Tracheal epithelial cell (primary cell): ENCODE measurements at places on chromosomes 7 and 10. TPM values are rescaled to one million over a fixed set of nuclear protein-coding genes. Genes with fewer than 3 reads are reported as not detected.

Gene PNLIPRP3
- total RNA-seq: 13.0 and 68.0 TPM in 2 replicates

Gene PLPP4
- 1.3 and 2.9 TPM in 2 replicates for total RNA-seq

Gene UBE2D1
- 6.4 and 11.1 TPM in 2 replicates for total RNA-seq

Gene TMEM26
- not detected in 2 replicates for total RNA-seq

Gene CAMK2B
- total RNA-seq: 0.72 TPM in 1 of 2 replicates, not detected in the other

Gene ZNF32
- 27.3 and 29.2 TPM in 2 replicates for total RNA-seq

Gene POU6F2
- not detected in 2 replicates for total RNA-seq

Gene CPA1
- not detected in 2 replicates for total RNA-seq

Gene LRRC18
- not detected in 2 replicates for total RNA-seq

Gene MYL7
- total RNA-seq: not detected in 2 replicates

Gene SERPINE1
- 126 and 446 TPM in 2 replicates for total RNA-seq

Gene NEUROG3
- total RNA-seq: not detected in 2 replicates

Gene ACBD7
- 0.21 and 0.48 TPM in 2 replicates for total RNA-seq

Gene DNA2
- total RNA-seq: 3.8 and 5.1 TPM in 2 replicates

Gene SEMA3E
- under 0.01 and 0.96 TPM in 2 replicates for total RNA-seq

Gene FAM20C
- 2.1 and 21.9 TPM in 2 replicates for total RNA-seq

Gene LRRN3
- under 0.01 TPM in 1 of 2 replicates, not detected in the other for total RNA-seq

Gene UCMA
- not detected in 2 replicates for total RNA-seq

Gene VWC2
- not detected in 2 replicates for total RNA-seq

Gene PARP12
- total RNA-seq: 14.1 and 43.4 TPM in 2 replicates

Gene LOXL4
- total RNA-seq: 0.64 and 5.3 TPM in 2 replicates

Gene TMEM178B
- total RNA-seq: 0.21 and 4.8 TPM in 2 replicates

Gene AKR1D1
- total RNA-seq: not detected in 2 replicates

Gene TCAF2
- total RNA-seq: 0.85 and 4.1 TPM in 2 replicates

Gene RADIL
- not detected in 2 replicates for total RNA-seq

Gene KCP
- 0.43 and 0.72 TPM in 2 replicates for total RNA-seq

Gene RTKN2
- 0.43 and 1.9 TPM in 2 replicates for total RNA-seq

Gene ASB10
- total RNA-seq: not detected in 2 replicates

Gene LRRC4
- 1.7 TPM in 2 replicates for total RNA-seq

Gene GARS1
- 273 and 301 TPM in 2 replicates for total RNA-seq

Gene RBM17
- 21.5 and 28.7 TPM in 2 replicates for total RNA-seq

Gene TAX1BP1
- total RNA-seq: 66.7 and 75.5 TPM in 2 replicates

Gene SYT15B
- total RNA-seq: 0.21 and 0.24 TPM in 2 replicates

Gene FAS
- 40.1 and 46.3 TPM in 2 replicates for total RNA-seq

Gene AKR1C4
- total RNA-seq: not detected in 2 replicates

Gene EMX2
- total RNA-seq: 0.48 TPM in 1 of 2 replicates, not detected in the other

Gene NOLC1
- total RNA-seq: 55.8 and 66.3 TPM in 2 replicates

Gene CALY
- total RNA-seq: not detected in 2 replicates

Gene C10orf143
- total RNA-seq: 0.48 TPM in 1 of 2 replicates, not detected in the other

Gene PIK3CG
- under 0.01 TPM in 1 of 2 replicates, not detected in the other for total RNA-seq

Gene LIPK
- 0.43 and 0.48 TPM in 2 replicates for total RNA-seq

Gene CTNNA3
- under 0.01 TPM in 1 of 2 replicates, not detected in the other for total RNA-seq

Gene RASA4
- 1.7 and 4.3 TPM in 2 replicates for total RNA-seq

Gene LAMB4
- total RNA-seq: under 0.01 TPM in 1 of 2 replicates, not detected in the other

Gene PRKCQ
- total RNA-seq: 2.3 and 3.1 TPM in 2 replicates

Gene CYP3A7
- total RNA-seq: not detected in 2 replicates

Gene COL28A1
- 0.24 TPM in 1 of 2 replicates, not detected in the other for total RNA-seq

Gene FAM25A
- total RNA-seq: 10.8 TPM in 1 of 2 replicates, not detected in the other

Gene MRLN
- not detected in 2 replicates for total RNA-seq

Gene TCAF1
- 23.4 and 27.7 TPM in 2 replicates for total RNA-seq

Gene PIP4K2A
- 12.3 and 17.1 TPM in 2 replicates for total RNA-seq

Gene TFR2
- 0.72 and 1.3 TPM in 2 replicates for total RNA-seq

Gene LRMDA
- 3.0 and 3.1 TPM in 2 replicates for total RNA-seq

Gene FAM25C
- total RNA-seq: not detected in 2 replicates

Gene CALHM3
- total RNA-seq: not detected in 2 replicates

Gene SPDYE2
- total RNA-seq: not detected in 2 replicates

Gene PLXDC2
- 3.4 and 5.5 TPM in 2 replicates for total RNA-seq
